Gastrocnemius medialis (tissue), 4 donors: ENCODE measurements at places on chromosomes 4 and X. TPM values are rescaled to one million over a fixed set of nuclear protein-coding genes. Genes with fewer than 3 reads are reported as not detected.

Gene PRDM5
- 2.3 TPM for total RNA-seq

Gene NOP14
- 16.6 TPM for total RNA-seq

Gene EXOSC9
- total RNA-seq = 23.2 TPM

Gene ZFP42
- total RNA-seq = not detected

Gene AMTN
- total RNA-seq = not detected
